T-helper 17 cell (primary cell): ENCODE measurements at places on chromosomes 12 and 14. TPM values are rescaled to one million over a fixed set of nuclear protein-coding genes. Genes with fewer than 3 reads are reported as not detected.

Gene GPR162
- total RNA-seq = 0.63 TPM

Gene PHLDA1
- total RNA-seq = 22.2 TPM

Gene NPFF
- total RNA-seq = not detected

Gene RAD9B
- 0.37 TPM for total RNA-seq

Gene KLHDC1
- 7.5 TPM for total RNA-seq

Gene SERPINA10
- total RNA-seq = not detected

Gene EPYC
- not detected for total RNA-seq

Gene RERGL
- total RNA-seq = not detected

Gene SLC38A4
- total RNA-seq = not detected

Gene ACTR10
- total RNA-seq = 35.5 TPM

Gene NGB
- total RNA-seq = not detected

- no peak overlapping the region for H3K4me3 ChIP-seq
- no peaks in the 10 kb centered on the region for H3K4me1 ChIP-seq
- peaks cover 9% of the 10 kb centered on the region for H3K27me3 ChIP-seq
- no peak for DNase-seq
- no peak overlapping the region for H3K27ac ChIP-seq
Observed at GRCh38 chr14:58912287-58912686, 274.5 kb downstream of the DACT1 start.

- H3K4me3 ChIP-seq = peak overlapping the region; percentile 93
- peaks cover 32% of the 10 kb centered on the region for H3K4me1 ChIP-seq
- H3K36me3 ChIP-seq = no peaks in the 10 kb centered on the region
- H3K27me3 ChIP-seq = no peaks in the 10 kb centered on the region
- peak overlapping the region; percentile 88 for H3K27ac ChIP-seq
- no peak for DNase-seq
Observed at GRCh38 chr12:108690542-108691174, 40.7 kb downstream of the CORO1C start.

DNA sequence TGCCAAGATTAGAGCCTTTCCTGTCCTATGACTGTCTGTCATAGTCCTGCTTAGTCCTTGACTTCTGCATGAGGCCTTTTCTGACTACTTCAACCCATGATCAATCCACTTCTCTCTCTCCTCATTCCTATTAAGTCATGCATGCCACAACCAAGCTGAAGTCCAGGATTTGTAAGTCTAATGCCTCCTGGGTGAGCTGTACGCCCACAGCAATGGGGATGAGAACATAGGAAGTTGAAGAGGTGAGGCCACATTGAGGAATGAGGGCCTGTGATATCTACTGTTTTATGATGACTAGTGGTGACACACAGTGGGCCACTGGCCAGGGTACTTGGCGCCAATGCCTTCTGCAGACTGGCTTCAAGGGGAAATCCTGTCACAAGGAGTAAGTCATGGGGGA, 994.1 kb upstream of the TMEM132C start:
- H3K27me3 ChIP-seq = peaks cover 48% of the 10 kb centered on the region
- no peak overlapping the region for H3K27ac ChIP-seq
- H3K36me3 ChIP-seq = no peaks in the 10 kb centered on the region

- H3K4me3 ChIP-seq = no peak overlapping the region
- H3K27me3 ChIP-seq = no peaks in the 10 kb centered on the region
- H3K4me1 ChIP-seq = peaks cover 11% of the 10 kb centered on the region
- H3K27ac ChIP-seq = no peak overlapping the region
- DNase-seq = no peak
- H3K36me3 ChIP-seq = no peaks in the 10 kb centered on the region
Observed at GRCh38 chr12:43882578-43883178, 46.8 kb downstream of the TMEM117 start.

DNA sequence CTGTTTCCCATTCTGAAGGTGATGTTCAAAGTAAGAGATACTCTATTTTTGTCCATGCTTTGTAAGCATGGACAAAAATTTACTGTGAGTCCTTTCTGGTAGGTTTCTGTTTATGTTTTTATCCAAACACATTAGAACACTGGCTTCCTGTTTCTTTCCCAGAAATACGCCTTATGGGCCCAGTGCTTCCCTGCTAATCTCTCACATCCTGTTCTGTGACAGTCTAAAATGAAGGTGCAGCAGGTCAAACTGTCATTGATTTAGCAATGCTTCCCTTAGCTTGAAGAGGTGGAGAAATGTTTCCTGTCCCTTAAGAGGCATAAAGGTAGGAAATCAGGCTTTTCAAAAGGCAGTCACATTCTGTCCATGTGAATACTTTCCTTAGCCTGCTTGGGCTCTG, 305.6 kb downstream of the RPS29 start:
- H3K4me1 ChIP-seq = no peaks in the 10 kb centered on the region
- DNase-seq = no peak
- no peak overlapping the region for H3K27ac ChIP-seq
- H3K27me3 ChIP-seq = peaks cover 12% of the 10 kb centered on the region
- H3K36me3 ChIP-seq = no peaks in the 10 kb centered on the region
- no peak overlapping the region for H3K4me3 ChIP-seq

DNA sequence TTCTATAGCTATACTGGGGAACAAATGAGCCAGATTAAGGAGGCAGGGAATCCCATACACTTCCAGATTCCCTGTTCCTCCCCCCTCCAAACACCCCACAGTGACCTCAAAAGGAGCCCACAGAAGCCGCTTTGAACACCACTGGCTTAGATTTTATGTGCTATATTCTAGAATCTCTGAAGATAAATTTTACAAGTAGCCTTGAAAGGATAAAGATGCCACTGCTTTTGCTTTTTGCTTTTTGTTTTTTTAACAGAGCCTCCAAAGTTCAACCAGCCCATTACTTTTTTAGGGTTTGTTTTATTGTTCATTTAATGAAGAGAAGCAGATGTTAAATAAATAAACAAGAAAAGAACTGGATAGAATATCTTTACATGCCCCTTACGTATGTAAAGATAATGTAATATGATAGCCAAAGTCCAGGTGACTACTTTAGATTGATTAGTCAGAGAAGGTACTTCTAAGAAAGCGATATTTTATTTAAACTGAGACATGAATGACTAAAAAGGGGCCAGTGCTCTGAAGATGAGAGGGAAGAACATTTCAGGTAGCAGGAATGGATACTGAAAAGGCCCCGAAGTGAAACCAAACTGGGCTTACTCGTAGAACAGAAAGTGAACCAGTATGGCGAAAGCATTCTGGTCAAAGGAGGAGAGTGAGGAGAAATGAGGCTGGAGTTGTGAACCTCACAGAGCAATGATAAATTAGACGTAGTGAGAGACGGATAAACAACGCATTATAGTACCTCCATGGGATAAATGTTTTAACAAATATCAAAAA, 44.6 kb downstream of the DUSP6 start:
- H3K4me1 ChIP-seq = peaks cover 7% of the 10 kb centered on the region
- DNase-seq = no peak
- no peaks in the 10 kb centered on the region for H3K27me3 ChIP-seq
- H3K36me3 ChIP-seq = no peaks in the 10 kb centered on the region
- peak overlapping the region; percentile 14 for H3K27ac ChIP-seq

GRCh38 chr14:27392153-27392552, 794.3 kb upstream of the NOVA1 start:
- no peaks in the 10 kb centered on the region for H3K27me3 ChIP-seq
- H3K4me3 ChIP-seq = no peak overlapping the region
- H3K27ac ChIP-seq = no peak overlapping the region
- no peaks in the 10 kb centered on the region for H3K36me3 ChIP-seq
- no peak for DNase-seq

GRCh38 chr12:91053951-91054715, 3.7 kb downstream of the KERA start:
- no peaks in the 10 kb centered on the region for H3K36me3 ChIP-seq
- no peak overlapping the region for H3K27ac ChIP-seq
- H3K4me3 ChIP-seq = no peak overlapping the region
- H3K27me3 ChIP-seq = peaks cover 9% of the 10 kb centered on the region
- H3K4me1 ChIP-seq = peaks cover 3% of the 10 kb centered on the region
- DNase-seq = no peak

DNA sequence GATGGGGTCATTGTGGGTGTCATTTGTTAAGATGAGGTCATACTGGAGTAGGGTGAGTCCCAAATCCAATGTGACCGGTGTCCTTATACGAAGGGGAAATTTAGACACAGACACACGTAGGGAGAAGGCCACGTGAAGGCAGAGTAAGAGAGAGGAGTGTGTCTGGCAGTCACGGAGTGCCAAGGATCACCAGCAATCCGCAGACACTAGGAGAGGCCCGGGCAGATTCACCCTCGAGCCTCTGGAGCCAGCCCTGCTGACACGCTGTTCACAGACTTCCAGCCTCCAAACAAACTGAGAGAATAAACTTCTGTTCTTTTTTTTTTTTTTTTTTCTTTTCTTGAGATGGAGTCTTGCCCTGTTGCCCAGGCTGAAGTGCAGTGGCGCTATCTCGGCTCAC, 24.9 kb downstream of the BRI3BP start:
- no peaks in the 10 kb centered on the region for H3K4me1 ChIP-seq
- no peak overlapping the region for H3K4me3 ChIP-seq
- DNase-seq = no peak
- H3K27ac ChIP-seq = no peak overlapping the region

- H3K36me3 ChIP-seq = no peaks in the 10 kb centered on the region
- no peak for DNase-seq
- no peaks in the 10 kb centered on the region for H3K27me3 ChIP-seq
Observed at GRCh38 chr14:69606258-69607184, 4.9 kb upstream of the SUSD6 start.
